ENCODE measurements at places on chromosomes 1 and 21.

DNA sequence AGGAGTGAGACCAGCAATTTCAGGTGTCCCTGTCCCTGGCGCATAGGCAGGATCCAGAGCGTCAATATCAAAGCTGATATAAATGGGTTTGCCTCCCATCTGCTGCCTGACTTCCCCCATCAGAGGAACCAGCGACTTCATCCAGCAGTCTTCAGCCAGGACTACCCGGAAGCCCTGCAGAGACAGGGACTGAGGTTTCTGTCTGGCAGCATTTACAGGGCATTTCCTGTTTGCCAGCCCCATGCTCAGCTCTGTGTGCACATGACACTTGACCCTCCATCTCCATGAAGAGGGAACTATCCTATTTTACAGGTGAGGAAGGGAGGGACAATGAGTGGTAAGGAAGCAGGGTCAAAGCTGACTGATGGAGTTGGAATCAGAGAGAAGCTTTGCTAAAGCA, 7.2 kb downstream of the AGMAT start:
- DNase-seq, result no peak

DNA sequence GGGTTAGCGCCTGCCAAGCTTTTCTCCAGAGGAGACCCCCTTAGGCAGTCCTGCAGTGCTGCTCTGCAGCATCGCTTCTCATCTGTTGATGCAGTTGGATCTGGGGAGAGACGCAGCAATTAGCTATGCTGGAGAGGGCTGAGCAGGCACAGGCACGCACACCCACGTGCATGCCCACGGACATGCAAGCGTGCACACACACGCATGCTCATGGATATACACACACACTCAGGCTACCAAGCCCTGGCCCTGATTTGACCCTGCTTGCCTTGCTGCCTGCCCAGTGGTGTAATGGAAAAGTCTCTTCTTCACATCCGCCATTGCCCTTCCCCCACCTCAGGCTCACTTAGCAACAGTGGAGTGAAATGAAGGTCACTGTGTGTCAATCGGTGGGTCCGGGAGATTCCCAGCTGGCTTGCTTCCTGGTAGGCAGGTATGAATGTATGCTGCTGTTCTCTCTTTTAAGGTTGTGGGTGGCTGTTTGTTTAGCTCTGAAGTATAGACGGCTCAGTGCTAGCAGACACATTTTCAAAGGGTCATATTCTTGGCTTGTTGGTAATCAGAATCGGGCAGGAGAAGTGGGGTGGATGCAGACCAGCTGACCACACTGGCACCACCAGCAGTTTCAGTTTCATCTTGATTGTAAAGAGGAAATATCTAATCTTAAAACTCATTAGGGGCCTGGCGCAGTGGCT, 9.5 kb downstream of the ATP1B1 start:
- DNase-seq, result no peak

DNA sequence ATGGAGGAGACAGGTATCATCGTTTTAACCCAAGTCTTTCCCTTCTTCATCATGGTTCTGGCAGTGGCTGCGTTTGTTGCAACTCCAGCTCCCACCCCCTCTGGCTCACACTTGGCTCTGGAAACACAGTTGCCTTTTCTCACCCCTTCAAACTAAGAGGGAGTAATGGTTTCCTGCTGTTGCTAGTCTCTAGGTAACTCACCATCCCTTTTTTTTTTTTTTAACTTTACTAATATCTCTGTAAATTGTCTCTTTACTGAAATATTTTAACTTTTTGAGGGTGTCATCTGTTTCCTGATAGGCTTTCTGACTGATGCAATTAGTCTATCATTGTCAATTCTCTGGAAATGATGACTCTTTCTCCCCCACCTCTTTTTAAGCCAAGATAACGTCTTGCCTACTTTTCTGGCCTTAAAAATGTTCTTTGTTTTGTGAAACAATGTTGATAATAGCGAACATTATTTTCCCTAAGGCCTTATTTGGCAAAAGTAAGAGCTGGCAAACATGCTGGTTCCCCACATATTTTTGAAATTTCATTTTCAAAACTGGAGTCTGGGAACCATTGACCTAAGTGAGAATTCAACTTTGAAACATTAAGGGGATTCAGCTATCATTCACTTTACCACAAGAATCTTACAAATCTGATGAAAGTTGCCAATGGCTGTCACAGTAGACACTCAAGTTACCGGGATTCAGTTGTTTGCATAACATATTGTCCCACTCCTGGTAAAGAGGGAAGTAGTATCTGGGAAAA, 85.3 kb downstream of the LEPR start:
- DNase-seq, result no peak

- DNase-seq, result peak; percentile 69
These were observed 58.9 kb downstream of the VPS26C start for GRCh38 chr21:37208056-37208721.

- DNase-seq, result no peak
These were observed 208.4 kb upstream of the ZC3H12A start for GRCh38 chr1:37265786-37266667.
